Stimulated activated CD8-positive, alpha-beta memory T cell treated with anti-CD3 and anti-CD28 coated beads, Interleukin-15, amount 100 ng/mL, for 4 hours (primary cell): ENCODE measurements at places on chromosomes 6 and 20.

DNA sequence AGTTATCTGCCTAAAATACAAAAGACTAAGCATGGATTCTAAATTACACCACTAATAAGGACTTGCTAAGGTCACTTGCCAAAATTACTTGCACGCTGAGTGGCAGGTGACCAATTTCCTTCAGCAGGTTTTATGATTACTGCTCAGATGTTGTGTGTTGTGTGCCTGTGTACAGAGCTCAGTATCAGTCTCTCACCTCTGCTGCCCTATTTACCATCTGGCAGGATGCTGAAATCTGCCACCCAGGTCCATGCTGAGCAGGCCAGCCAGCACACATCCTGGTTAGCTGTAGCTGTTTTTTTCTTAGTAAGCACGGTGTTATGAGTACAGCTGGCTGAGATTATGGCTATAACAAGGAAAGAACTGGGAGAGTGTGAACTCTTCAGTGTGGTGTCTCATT is 34.0 kb downstream of the ELOVL4 start:
- DNase-seq, result no peak

DNA sequence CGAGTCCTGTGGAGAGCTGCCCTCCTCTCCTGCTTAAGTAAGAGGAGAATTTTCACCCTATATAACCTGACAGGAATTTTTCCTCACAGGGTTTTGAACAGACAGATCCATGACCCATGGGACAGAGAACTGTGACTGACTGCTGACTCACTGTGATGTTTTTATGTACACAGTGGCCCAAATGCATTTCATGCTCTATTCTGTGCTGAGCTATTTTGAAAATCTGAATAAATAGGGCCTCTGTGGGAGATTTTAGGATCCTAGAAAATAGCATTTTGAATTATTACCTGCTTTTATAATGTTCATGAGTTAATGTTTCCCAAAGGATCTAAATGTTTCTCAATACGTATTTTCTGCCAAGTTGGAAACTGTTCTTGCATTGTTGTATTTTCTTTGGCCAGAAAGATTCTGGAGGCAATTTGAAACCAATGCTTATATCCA is 577.4 kb downstream of the HTR1B start:
- no peak for DNase-seq

DNA sequence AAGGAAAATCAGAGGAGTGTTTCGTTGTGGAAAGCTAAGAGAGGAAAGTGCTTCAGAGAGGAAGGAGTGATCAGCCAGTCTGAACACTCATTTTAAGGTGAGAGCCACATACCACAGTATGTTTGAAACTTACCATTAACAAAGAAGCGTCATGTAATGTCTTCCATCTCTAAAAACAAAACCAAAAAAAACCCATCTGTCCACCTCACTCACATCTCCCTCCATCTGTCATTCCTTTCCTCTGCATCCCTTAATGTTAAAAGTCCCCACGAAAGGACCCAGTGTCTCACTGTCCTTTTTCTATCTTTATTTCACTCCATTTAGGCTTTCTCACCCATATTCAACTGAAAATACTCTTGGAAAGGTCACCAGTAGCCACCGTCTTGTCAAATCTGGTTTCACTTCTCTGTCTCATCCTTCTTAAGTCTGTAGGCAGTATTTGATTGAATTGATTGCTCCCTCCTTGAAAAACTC is 59.4 kb upstream of the GNRH2 start:
- DNase-seq, result no peak

DNA sequence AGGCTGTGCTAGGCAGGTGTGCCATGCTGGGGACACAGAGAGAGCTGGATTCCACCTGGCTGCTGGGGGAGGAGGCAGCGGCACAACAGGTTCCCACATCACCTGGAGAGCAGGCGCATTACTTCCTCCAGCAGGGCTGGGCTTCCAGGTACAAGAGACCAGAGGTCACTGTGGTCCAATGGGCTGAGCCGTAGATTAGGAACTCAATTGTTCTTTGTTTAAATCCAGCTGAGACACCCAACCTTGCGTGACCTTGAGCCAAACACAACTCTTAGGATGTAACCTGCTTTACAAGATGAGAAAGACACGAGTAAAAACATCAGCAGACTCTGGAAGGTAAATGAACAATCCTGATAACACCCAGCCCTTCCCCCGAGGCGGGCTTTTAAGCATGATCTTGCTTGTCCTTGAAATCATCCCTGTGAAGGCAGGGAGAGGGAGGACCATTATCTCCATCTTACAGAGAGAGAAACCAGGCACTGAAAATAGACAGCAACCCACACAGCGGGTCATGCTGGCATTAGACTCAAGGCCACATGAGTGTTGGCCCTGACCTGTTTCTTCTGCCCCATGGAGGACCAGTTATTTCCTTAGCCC is 216.5 kb upstream of the RREB1 start:
- DNase-seq, result no peak

DNA sequence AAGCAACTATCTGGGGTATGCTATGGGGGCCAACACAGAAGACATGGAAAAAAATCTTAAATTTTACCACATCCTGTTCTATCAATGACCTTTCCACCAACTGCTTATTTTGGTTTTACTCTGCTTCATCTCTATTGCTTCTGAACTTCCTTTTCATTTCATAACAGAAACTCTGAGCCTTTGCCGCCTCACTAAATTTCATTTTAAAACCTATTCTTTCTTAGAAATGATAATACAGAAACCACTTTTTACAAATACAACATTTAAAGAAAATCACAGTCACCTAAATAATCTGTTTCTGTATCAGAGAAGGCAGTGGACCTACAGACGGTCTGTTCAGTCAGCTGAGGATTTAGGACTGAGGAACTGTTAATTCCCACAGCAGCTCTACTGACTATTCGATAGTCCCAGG is 117.5 kb downstream of the KCNQ5 start:
- DNase-seq, result no peak

DNA sequence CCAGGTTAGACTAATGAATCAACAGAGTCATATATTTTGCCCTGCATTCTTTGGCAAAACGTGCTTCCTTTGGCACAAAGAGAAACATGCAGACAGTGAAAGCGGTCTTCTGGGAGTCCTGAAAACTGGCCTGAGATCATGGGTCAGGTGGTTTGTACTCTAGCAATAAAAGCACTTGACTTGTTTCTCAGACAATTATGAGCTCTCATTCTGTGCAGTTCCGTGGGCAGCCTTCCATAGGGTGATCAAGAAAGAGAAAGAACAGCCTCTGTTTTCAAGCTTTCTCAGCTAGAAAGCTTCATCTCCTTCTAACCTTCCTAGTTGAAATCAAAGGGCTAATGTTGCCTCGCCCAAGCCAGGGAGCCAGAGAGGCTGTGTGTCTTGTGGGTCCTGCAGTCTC is 62.7 kb upstream of the ISM1 start:
- no peak for DNase-seq

DNA sequence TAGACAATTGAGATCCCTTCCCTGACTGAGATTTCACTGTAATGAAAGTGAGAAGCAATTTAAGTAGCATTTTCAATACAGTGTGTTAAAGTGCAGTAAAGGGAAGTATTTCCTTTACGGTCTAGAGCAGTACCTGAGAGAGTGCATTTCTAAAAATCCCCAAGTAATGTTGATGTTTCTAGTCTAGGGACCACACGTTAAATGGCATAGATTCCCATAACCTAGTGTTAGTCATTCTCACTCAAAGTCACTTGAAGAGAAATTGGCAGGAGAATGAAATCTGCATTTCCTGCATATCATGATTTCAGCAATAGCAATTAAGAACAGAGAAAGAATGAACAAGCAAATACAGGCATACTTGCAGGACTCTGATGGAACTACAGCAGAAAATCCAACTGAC is 67.9 kb downstream of the CGA start:
- no peak for DNase-seq

DNA sequence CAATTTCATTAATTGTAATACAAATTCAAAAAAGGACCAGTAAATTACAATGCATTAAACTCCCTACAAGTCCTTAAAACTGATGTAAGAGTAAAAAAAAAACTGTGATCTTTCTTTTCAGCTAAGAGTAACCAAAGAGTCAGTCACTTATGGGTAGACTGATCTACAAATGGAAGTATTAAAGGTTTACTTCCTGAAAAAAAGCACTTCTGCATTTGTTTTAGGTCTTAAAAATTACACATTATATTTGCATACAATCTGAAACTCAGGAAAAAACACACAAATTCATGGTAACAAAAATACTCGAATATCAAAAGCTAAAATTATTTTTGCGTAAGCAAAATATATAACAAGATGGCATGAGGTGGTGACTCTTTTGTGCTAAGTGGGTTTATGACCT is 23.5 kb downstream of the USP49 start:
- no peak for DNase-seq

- DNase-seq, result no peak
These were observed 54.2 kb downstream of the HIVEP1 start for GRCh38 chr6:12066297-12066696.

DNA sequence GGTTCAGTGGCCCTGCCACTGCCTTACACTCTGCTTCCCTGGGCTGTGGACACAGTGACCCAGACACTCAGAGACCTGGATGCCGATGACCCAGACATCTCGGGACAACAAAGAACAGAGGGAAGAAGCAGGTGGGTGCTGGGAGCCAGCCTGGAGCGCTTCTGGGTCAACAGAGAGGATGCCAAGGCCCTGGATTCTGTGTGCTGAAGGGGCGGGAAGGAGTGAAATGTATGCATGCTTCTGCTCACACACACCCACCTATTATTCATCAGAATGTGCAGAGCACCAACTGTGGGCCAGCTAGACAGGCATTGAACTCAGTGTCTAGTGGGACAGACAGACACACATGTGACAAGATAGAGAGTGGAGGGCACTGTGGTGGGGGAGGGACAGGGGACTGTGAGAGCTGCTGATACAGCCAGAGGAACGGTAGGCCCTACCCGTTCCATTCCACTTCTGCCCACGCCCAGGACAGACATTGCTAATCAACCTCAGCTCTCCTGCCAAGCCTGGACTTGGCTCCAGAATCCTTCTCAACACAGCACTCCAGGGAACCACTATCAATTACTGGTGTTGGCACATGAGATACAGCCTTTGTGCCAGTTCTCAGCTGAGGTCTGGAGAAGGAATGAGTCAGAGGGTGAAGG is 20.2 kb downstream of the KCNK15 start:
- no peak for DNase-seq

- no peak for DNase-seq
These were observed 176.9 kb upstream of the PRND start for GRCh38 chr20:4544765-4545164.

GRCh38 chr20:609371-609964 is 641 bp downstream of the TCF15 start:
- no peak for DNase-seq

GRCh38 chr6:137954253-137954652 is 87.2 kb downstream of the TNFAIP3 start:
- DNase-seq, result no peak

- DNase-seq, result no peak
These were observed 62.5 kb downstream of the RALGAPA2 start for GRCh38 chr20:20649945-20650344.

- DNase-seq, result no peak
These were observed 182.7 kb upstream of the SALL4 start for GRCh38 chr20:51985013-51985415.

DNA sequence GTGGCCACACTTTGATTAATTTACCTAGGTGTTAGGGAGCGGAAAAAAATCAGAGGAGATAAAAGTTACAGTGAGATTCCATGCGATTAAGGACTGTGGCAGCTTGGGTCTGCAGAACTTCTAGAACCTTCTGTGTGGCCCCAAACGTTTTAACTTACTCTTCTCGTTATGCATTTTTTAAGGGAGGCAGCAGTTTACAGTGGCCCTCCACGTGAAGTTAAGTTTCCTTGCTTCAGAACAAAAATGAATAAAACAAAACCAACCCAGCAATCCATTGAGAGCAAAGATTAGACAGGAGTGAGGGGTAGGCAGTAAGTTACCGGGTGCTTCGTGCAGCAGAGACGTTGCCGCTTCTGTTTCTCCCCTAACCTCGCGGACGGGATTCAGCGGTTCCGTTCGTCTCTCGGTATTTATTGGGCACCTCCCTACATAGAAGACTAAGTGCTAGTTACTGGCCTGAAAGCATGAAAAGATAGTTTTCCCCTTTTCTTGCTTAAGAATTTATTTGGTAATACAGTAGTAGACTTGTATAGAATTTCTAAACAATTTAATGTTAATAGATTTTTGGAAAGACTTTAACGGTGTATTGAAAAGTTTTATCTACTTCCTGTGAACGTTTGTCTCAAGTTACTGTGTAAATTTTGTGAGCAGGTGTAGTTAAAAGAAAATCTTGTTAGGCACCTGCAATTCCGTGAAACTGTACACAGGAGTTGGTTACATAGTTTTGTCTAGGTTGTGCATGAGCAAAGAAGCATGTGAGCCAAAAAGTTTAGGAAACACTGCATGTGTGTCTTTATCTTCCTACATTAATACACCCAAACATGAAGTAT is 1.1 kb downstream of the BAG2 start:
- DNase-seq, result no peak

- DNase-seq, result no peak
These were observed 55.6 kb downstream of the MYB start for GRCh38 chr6:135236732-135237131.

GRCh38 chr6:73182021-73182607 is 43.2 kb downstream of the KHDC1L start:
- no peak for DNase-seq

DNA sequence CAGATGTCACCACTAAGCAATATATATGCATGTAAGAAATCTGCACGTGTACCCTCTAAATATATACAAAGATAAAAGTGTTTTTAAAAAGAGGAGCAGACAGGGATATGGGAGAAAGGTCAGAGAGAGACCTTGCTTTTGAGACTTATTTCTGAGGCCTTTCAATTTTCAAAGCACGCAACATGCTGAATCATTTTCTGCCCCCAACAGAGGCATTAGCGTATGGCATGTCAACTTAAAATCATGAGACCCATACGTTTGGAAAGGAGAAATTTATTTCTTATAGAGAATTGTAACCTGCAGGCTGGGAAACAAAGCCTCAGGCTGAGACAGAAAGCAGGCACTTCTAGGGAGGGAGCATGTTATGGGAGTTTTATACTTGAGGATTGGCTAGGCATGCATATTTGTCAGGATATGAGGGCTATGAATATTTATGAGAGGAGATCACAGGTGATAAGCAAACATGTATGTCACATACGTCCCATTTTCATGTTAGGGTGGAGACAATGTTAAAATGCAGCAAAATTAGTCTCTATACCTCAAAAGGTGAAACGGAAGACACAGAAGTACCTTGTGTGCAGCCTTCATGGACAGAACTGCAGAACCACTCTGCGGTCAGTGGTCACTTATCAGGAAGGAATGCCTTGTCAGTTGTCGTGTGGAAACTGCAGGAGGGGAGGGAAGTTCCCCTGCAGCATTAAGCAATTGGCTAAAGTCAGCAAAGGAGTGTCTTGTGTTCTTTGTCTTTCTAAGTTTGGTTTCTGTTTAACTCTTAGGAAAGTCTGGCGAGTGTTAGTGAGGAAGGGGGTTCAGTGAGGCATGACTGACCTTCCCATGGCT is 6.3 kb upstream of the GABRR2 start:
- DNase-seq, result no peak

DNA sequence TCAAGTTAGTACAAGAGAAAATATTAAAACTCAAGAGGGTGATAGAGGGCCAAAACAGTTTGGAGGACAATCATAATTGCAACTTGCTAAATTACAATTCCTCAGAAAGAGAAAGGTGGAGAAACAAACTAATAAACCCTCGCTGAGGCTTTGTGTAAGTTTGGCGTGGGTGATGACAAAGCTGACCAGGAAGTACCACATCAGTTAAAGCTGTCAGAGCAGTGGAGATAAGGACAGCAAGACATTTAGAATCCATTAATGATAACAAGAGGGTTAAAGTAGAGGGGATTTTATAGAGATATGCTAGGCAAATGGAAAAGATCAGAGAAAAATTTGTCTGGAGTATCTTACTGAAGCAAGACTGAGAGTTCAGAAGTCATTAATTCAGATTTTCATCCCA is 334.4 kb downstream of the TFAP2B start:
- DNase-seq, result no peak
